Trophoblast cell (in vitro differentiated cells and primary cell): ENCODE measurements at places on chromosomes 2 and 18.

DNA sequence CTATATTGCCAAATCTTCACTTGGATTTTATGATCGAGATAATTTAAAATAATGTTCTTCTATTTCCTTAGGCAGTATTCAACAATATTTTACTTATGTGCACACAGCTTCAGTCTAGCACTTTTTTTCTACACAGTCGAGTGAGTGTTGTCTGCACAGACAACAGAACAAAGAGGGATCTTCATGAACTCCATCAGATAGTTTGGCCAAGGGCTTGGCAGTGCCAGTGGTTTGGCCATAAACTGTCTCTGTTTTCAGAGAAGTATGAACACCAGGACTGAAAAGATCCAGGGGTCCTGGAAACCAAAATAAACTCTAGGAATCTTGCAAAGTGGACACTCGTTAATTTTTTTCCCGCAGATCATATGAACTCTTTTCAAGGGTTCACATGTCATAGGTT is 547.3 kb downstream of the PLCL1 start:
- no peaks in the 10 kb centered on the region for H3K27me3 ChIP-seq
- DNase-seq = no peak
- no peak overlapping the region for H3K27ac ChIP-seq
- no peak overlapping the region for H3K4me3 ChIP-seq
- no peaks in the 10 kb centered on the region for H3K4me1 ChIP-seq

GRCh38 chr2:23445450-23445868 is 60.5 kb downstream of the KLHL29 start:
- no peak overlapping the region for H3K27ac ChIP-seq
- no peak for DNase-seq
- H3K36me3 ChIP-seq = no peaks in the 10 kb centered on the region
- H3K27me3 ChIP-seq = no peaks in the 10 kb centered on the region

- no peak overlapping the region for H3K27ac ChIP-seq
- H3K36me3 ChIP-seq = no peaks in the 10 kb centered on the region
- no peak overlapping the region for H3K4me3 ChIP-seq
- peak; percentile 10 for DNase-seq
These were observed 175.2 kb upstream of the HS6ST1 start for GRCh38 chr2:128493880-128494279.

DNA sequence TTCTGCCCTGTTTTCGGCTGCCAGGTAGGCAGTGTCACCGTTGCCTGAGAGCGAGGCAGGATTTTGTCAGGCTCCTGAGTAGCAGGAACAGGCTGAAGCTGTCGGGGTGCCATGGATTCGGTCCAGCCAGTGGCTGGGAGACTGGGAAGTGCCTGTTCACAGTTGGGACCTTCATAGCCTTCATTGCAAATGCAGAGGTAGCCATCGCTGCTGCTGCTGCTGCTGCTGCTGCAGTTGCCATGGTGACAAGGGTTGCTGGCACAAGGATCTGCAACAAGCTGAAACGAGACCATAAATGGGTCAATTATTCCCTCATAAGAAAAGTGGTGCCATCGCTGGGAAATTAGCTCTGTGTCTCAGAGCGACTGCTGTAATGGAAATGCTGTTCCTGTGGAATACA is 122.7 kb downstream of the DNER start:
- DNase-seq = no peak
- H3K36me3 ChIP-seq = no peaks in the 10 kb centered on the region
- no peak overlapping the region for H3K4me3 ChIP-seq
- H3K4me1 ChIP-seq = peaks cover 5% of the 10 kb centered on the region

DNA sequence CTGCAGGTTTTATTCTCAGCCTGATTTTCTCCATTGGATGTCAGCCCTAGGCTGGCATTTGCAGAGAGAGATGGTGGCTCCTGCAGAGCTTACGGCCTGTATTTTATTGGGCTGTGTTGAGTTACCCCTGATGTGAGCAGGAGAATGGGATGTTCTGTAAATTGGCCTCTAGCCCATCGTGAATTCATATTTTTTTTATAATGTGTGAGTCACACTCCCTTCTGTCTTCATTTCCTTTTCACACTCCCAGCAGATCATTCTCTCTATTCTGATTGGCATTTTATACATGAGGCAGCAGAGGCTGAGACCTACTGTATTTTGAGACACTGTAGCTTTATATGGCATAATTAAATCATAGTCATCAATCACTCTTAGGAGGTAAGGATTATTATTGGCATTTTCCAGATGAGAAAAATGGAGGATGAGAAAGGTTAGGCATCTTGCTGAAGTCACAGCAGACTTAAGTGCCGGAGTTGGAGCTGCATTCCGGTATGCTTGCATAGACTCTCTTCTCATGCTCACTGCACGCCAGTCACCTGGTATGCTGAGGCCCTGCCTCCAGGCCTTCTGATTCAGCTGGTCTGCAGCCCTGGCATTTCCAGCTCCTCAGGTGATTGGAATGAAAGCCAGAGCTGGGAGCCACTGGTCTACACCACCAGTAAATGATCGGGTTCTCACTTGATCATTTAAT is 142.4 kb downstream of the NEDD4L start:
- H3K27me3 ChIP-seq = no peaks in the 10 kb centered on the region
- H3K4me1 ChIP-seq = peaks cover 14% of the 10 kb centered on the region
- peak overlapping the region; percentile 57 for H3K27ac ChIP-seq
- no peak overlapping the region for H3K4me3 ChIP-seq
- H3K36me3 ChIP-seq = no peaks in the 10 kb centered on the region
